ENCODE measurements at places on chromosomes 3 and 15. TPM values are rescaled to one million over a fixed set of nuclear protein-coding genes. Genes with fewer than 3 reads are reported as not detected.

GOLGA6L4 gene
- polyA plus RNA-seq = 2.3 TPM

C15orf62 gene
- polyA plus RNA-seq = 0.05 TPM

BBX gene
- polyA plus RNA-seq = 38.2 TPM

RHCG gene
- polyA plus RNA-seq = not detected

DNA sequence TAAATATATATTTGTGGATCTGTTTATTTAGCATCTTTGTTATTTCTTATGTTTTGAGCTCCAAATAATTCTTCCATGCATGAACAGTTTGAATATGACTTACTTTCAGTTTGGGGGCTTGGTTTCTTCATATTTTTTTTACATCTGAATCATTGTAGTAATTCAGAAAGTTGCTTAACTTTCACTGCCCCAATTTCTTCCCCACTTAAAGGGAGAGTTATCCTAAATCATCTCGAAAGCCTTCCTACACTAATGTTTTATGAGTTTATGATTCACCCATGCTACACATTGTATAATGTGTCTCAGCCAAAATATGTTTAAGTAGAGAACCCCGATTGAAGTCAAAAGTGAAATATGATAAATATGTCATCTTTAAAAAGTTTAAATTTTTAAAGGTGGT, 47.8 kb downstream of the SPRED1 start:
- no peak for DNase-seq

DNA sequence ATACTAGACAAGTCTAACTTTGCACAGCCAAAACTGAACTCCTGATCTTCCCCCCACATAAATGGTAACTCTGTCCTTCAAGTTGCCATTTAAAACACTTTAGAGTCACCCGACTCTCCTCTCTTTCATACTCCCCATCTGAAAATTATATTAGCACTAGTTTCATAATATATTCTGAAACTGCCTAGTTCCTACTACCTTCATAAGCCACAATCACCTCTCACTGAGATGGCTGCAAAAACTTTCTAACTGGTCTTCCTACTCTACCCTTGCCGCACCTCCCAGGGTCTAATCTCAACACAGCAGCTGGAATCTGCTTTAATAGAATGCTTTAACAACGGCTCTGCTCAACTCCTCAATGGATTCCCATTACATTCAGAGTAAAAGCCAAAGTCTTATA, 55.0 kb downstream of the GLB1 start:
- DNase-seq = no peak

DNA sequence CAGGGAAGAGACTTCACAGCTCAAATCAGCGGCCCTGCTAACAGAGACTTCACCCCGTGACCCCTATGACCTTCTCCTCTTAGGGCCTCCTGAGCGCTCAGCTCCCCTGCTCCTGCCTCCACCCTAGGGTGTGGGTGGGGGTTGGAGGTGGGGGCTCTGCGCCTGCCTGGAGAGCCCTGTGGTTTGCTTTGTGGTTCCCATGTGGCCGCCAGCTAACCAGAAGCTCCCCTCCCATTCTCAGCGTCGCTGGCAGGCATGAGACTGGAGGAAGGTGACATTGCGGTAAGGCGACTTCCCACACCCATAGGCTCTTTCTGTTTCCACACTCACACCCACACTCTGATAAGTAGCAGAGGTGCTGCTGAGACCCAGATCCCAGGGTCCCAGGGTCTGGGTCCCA, 27.6 kb downstream of the XYLB start:
- DNase-seq = no peak

DNA sequence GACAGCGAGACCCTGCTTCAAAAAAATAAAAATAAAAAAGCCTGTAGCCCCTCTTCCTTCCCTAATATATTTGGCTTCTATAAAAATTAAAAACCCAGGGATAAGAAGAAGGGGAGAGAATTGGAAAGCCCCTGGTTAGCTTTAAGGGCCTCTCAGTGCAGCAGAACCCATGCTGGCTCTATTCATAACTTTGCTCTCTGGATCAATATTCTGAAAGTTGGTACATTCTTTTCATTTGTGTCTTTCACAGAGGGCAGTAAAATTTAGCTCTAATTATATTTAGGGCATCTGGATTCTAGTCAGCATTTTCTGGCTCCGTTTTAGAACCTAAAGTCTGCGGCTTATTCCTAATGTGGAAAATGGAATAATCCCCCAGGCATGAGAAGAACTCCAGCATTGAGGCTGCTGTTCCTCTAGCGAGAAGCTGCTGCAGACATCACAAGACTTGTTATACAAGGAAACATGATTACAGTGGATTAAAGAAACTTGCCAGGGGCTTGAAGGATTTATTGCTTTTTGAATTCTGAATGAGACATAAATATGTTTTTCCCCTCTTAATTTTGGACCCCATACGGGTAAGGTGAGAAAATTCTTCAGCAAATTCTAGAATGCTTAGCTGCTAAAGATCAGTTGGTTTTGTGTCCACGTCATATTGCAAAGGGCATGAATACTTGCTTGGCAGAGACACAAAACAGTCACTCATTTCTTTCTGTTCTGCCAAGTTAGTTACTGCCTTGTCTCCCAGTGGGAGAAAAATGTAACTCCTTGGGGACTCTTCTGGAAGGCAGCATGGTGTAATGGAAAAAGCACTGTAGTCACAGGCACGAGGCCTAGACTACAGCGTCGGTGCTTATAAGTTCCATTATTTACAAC, 177.7 kb downstream of the VGLL4 start:
- DNase-seq = no peak

DNA sequence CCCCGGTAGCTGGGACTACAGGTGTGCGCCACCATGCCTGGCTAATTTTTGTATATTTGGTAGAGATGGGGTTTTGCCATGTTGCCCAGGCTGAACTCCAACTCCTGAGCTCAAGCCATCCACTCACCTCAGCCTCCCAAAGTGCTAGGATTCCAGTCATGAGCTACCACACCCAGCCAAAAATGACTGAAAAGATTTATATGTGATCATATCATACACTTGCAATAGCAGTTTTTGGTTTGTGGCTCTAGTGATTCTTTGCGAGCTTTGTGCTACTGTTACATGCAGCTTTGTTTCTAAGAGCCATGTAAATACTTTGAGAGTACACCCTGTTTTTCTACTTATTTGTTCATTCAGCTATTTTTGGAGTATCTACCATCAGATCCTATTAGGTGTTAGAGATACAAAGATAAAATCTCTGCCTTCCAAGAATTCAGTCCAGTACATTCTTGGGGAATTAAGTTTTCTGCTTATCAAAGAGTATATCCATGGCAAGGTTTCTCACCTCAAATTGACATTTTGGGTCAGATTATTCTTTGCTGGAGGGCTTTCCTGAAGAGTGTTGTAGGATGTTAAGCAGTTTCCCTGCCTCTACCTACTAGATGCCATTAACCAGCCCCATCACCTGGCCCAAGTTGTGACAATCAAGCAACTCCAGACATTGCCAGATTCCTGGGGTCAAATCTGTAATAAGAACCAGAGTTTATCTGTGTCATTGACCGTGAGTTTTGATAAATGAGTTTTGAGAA, 15.0 kb downstream of the SNAP23 start:
- no peak for DNase-seq
